ENCODE measurements at places on chromosomes 5 and 9. TPM values are rescaled to one million over a fixed set of nuclear protein-coding genes. Genes with fewer than 3 reads are reported as not detected.

Gene IFNA13
- total RNA-seq, result not detected

Gene HTR4
- 0.26 TPM for total RNA-seq

Gene KCNT1
- 0.58 TPM for total RNA-seq

Gene CDH9
- total RNA-seq, result 0.53 TPM

Gene RFX3
- total RNA-seq, result 24.7 TPM

- DNase-seq, result no peak
Measured at GRCh38 chr5:121797681-121798518, 53.8 kb upstream of the FTMT start.

DNA sequence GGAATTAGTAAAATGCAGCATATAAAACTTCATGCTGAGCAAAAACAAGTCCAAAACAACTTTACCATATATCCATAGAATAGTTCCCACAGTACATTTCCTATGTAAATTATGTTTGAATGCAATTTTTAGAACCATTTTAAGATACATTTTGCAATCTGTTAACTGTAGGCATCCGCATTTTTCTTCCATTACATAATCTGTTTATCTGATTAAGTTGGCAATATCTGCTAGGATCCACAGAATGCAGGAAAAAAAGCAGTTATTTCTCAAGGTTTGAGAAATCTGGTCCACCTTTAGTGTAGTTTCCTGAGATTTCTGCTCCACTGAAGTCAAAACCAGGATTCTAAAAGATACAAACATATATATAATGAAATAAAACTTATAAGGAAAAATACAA lies 6.2 kb downstream of the NUDCD2 start:
- DNase-seq, result no peak

- DNase-seq, result no peak
Measured at GRCh38 chr5:43145071-43145470, 24.4 kb downstream of the ZNF131 start.

DNA sequence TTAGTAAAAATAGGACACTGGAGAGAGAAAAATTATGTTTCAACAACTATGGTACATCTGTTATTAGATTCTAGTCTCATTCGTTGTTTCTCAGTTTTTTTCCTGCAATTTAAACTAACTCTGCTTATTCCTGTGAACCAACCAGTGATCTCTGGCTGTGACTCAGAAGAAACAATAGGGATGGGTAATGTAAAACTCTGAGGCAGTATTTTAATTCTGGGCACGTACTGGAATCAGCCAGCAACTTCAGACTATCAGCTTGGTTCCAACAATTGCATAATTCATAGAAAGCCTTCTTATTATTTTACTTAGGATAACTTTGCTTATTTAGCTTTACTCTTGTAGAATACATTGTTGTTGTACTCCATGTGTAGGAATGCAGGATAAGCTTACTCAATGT lies 28.8 kb downstream of the MLLT3 start:
- DNase-seq, result no peak

DNA sequence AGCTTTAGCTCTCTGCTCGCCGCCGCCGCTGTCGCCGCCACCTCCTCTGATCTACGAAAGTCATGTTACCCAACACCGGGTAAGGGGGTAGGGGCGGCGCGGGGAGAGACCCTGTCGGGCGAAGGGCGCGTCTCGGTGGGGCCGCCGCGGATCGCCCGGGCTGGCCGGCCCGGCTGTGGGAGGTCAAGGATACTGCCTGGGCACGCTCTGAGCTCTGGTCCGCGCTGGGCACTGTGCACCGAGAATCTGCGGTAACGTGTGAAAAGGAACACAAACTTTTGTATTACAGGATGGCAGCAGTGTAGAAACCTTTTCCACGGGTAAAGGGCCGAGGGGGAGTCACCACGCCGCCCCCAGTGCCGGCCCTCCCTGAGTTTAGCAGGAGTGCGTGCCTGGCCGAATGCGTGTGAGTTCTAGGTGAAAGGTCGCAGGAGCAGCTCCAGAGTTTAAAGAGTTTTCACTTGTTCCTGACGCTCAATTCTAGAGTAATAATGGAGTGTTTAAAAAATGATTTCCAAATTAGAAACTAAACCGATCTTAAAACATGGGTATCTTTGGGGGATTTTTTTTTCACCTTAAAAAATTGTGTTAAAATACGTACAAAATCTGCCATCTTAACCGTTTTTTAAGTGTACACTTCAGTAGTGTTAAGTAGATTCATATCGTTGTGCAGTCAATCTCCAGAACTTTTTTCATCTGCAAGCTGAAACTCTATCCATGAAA lies at the start of gene HSDL2:
HSDL2 (plus strand) TSS at position 7 of the 723 bp plus-strand sequence; CDS start at position 63, 56 bp downstream.
- DNase-seq, result no peak

DNA sequence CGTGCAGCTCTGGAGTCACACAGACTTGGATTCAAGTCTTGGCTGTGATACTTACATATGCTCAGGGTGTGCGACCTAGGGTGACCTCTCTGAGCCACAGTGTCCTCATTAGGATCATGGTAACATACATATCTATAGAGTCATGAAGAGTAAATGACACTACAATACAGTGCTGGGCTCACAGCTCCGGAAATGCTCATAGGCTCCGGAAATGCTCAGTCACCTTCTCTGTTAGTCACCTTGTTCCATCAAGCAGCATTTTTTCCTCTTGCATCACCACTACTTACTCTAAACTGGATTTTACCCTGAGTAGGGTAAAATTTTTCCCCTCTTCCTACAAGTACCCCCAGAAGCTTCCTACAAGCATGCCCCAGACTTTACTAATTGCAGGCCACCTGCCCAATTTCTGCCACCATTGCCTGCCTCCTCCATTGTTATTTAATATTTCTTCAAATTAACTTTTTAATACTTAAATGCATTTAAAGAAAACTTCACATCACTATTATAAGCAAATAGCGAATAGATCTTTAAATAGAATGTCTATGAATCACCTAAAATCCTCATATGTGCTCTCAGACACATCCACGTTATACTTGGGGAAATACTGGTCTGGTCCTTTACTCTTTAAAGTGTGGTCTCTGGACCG lies 147.6 kb upstream of the SPRY4 start:
- no peak for DNase-seq
